AG09319 (cell line): ENCODE measurements at places on chromosomes 5 and 9.

DNA sequence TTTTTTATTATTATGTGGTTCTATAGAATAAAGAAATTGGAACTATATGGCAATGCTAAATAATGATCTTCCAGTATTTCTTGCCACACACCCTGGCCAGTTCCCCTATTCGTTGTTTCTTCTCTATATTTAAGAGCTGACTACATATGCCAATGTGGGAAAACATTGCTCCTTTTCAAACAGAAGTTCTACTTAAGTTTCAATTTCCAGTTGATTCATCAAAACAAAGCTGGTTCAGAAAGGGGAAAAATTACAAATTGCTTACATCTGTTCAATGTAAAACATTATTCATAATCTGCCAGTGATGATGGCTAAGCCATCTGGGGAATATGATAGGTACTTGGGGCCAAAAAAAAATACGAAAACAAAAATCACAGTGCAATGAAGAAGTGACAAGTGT is 76.9 kb downstream of the ST8SIA4 start:
- DNase-seq, result no peak

DNA sequence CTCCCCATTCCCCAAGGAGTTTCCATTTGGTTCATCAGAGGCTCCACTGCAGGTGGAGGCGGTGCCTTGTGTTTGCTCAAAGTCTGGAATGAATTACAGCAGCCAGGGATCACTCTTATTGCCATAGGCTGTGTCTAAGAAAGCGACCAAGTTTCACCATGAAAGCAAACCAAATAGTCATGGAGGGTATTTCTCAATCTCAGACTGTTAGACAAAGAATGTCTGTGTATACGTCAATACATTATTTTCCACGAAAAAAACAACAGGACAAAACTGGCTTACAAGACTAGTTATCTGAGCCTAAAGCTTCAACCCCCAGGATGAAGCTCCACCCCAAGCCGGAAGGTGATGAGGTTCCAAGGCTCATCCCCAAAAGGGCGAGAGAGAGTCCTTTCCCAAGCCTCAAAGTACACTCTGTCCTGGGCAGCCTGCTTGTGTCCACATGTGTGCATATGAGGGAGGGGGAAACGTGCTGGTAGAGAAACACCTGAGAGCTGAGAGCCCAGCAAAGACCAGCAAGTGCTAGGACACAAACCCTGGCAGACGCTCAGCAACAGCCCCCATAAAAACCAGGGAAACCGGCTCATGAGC is 4.3 kb downstream of the B4GALT1 start:
- peak; percentile 84 for DNase-seq

GRCh38 chr5:133741396-133741795 is 129.1 kb upstream of the FSTL4 start:
- DNase-seq, result no peak

- no peak for DNase-seq
Observed at GRCh38 chr9:133351908-133352634, 4.1 kb downstream of the RPL7A start.

- no peak for DNase-seq
Observed at GRCh38 chr9:15246708-15247107, 60.3 kb downstream of the TTC39B start.

GRCh38 chr5:59143926-59144333 is 561.1 kb downstream of the RAB3C start:
- DNase-seq, result no peak

DNA sequence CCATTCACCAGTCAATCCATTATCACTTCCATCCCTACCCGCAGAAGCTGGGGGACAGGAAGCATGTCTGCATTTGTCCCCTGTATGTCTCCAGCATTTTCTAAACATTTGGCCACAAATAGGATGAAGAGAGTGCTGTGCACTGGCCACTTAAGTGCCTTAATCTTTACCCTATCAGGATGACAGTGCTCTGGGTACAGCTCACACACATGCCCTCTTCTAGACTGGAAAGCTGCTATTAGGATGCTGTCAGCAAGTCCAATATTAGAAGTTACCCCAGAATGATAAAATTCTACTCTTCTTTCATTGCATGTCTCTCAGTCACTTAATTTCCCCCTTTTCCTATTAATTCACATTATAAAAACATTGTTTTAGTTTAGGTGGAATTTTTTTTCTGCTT is 168.4 kb downstream of the RASEF start:
- DNase-seq, result no peak

GRCh38 chr9:5569409-5569808 is 59.1 kb downstream of the PDCD1LG2 start:
- DNase-seq, result no peak

- DNase-seq, result no peak
Observed at GRCh38 chr5:133995341-133995740, 9.4 kb downstream of the VDAC1 start.

GRCh38 chr9:104844710-104845109 is 80.8 kb downstream of the NIPSNAP3B start:
- DNase-seq, result no peak

GRCh38 chr9:85533538-85533937 is 208.2 kb downstream of the AGTPBP1 start:
- DNase-seq, result no peak

DNA sequence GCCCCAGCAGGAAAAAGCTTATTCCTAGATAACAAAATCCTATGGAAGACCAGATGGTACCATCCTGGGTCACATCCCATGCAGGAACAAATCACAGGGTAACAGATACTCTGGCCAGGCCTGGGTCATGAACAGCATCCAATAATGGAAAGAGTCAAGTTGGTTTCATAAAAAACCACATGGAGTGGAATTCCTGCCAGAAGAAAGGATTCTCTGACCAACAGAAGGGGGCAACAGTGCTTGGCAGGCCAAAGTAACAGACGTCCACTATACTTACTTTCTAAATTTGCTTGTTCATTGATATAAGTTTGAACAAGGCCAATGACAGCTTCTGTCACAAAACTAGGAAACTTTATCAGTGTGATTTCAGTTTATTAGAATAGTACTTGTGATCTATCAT is 273.5 kb downstream of the ARRDC3 start:
- DNase-seq, result no peak

DNA sequence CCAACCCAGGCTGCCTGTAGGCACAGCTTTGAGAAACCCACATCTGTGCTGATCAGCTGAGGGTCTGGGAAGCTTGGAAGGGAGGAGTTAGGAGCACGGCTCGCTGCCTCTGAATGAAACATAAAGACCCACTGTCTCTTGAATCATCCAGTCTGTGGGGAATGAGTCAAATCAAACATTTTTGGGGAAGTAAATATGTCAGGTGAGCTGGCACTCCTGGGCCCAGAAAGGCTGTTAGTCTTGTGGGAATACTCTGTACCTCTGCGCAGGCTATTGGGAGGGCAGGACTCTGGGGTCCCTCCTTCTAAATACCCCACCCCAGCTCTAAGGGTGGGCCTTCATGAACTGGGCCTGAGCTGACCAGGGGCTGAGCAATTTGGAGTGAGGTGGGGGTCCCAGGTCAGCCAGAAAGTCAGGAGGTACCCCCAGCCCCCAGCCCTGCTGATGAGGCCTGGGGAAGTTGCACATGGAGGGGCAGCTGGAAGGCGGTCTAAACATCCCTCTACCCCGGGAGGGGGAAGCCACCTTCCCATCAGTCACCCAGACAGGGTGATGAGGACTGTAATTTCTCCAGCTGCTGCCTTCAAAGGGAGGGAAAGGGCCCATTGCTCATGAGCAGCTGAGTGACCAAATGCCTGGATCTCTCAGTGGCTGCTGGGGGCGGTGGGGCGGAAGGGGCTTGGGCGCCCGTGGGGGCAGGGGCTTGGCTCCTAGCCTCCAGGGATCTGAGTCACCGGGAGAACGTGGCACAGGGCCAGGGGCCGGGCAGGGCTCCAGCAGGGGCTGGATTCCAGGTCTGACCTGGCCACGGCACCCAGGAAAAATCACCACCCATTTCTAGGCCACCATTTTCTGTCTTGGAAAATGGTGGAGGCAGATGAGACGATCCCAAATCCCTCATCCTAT is 10.8 kb downstream of the FIBCD1 start:
- no peak for DNase-seq

DNA sequence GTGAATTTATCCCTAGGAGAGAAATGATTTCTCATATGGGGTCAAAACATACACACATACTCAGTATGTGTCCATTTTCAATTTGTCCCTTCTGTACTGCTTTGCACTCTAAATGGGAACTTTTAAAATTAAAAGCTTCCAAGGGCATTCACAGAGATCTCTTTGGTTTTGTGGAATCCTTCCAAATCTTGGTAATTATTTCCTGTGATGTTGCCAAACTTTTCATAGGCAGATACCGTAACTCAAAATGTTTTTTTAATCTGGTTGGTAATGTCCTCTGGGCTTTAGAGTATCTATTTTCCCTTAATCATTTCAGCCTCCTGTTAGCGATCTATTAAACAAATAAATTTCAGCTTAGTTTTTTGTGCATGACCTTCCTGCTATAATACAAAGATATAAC is 282.4 kb downstream of the ARHGEF28 start:
- DNase-seq, result peak; percentile 31

DNA sequence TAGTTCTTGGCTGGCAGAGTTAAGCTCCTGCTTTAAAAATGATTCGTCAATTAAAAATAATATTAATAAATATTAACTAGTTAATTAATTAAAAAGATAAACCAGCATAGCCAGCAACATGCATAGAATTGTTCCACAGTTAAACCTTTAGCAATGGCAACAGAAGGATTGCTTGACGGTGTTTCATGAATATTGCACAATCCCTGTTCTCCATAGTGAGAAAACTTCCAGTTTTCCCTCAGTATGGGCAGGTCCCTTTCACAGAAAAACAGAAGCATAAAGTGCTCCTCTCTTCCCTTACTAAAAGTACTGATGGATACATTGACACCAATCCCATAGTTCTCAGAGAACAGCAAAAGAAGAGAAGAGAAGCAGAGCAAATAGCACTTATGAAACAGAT is 71.4 kb upstream of the CAST start:
- DNase-seq, result no peak

DNA sequence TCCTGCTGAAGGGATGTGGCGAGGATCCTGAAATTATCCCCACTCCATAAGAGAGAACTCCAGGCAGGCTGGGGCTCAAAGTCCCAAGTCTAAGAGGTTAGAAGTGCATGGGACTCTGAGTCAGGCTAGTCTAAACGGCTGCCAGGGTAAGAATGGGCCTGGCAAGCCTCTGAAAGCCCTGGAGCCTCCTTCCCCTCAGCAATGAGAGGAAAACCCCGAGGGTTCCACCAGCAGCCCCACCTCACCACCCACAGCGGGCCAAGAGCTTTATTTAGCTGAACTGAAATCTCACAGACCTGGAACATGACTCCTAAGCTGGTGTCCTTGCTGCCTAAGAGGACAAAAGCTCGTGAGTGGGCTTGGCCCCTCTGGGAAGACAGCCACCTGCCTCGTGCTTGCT is 135.5 kb downstream of the SEC61B start:
- no peak for DNase-seq

GRCh38 chr5:42962124-42962523 is 78.0 kb downstream of the ANXA2R start:
- no peak for DNase-seq

GRCh38 chr9:32278991-32279390 is 105.5 kb upstream of the ACO1 start:
- DNase-seq, result no peak
